Cerebellar nuclear complex (tissue), 1 donor: ENCODE measurements at places on chromosomes 3 and 15.

DNA sequence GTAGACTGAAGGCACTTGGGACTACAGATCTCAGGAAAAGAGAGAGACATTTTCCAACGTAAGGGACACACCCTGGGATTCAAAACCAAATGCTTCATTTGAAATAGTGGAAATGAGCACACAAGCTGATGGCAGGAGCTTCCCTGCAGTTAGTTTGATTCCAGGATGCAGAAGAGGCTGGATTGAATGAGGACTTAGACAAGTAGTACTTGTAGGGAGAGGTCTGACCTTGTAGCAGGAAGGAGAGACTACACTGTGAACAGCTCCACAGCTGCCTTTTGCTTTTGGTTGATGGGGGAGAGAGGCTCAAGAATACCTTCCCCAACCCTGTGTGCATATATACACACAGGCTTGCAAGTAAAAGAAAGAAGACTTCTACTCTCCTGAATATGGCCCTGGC is 51.5 kb downstream of the PDE8A start:
- DNase-seq, result no peak

- no peak for DNase-seq
Measured at GRCh38 chr3:192570821-192571791, 156.2 kb downstream of the FGF12 start.

GRCh38 chr3:126107957-126108675 is 24.2 kb upstream of the SLC41A3 start:
- DNase-seq, result no peak

DNA sequence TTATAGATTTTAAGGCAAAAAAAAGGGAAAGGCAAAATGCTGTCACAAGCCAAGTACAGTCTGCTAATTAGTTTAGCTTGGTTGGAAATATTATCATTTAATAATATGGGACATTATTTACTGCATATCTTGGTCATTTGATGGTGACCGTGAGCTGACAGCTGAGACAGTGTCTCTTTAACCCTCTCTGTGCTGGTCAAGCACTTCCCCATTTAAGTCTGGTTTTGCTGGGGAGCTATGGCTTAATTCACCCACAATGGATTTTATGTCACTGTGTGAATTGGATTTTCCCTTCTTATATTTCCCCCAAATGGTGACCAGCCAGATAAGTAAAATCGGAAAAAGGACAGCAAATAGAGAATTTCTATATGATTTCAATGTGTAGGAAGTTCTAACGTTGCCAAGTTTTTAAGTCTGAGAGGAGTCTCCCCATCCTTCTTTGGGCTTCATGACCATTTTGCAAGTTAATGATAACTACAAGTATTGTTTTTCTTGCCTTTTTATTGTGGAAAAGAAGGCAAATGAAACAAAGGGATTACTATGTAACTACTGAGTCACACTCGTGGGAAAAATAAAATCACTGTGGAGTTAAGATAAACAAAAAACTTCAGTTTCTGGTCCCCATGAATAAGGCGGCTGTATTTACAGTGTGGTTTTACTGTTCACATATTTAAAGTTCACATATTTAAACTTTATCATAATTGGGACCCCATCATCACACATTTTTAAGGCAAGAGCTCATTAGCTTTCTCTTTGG is 373.5 kb downstream of the NR2F2 start:
- no peak for DNase-seq

DNA sequence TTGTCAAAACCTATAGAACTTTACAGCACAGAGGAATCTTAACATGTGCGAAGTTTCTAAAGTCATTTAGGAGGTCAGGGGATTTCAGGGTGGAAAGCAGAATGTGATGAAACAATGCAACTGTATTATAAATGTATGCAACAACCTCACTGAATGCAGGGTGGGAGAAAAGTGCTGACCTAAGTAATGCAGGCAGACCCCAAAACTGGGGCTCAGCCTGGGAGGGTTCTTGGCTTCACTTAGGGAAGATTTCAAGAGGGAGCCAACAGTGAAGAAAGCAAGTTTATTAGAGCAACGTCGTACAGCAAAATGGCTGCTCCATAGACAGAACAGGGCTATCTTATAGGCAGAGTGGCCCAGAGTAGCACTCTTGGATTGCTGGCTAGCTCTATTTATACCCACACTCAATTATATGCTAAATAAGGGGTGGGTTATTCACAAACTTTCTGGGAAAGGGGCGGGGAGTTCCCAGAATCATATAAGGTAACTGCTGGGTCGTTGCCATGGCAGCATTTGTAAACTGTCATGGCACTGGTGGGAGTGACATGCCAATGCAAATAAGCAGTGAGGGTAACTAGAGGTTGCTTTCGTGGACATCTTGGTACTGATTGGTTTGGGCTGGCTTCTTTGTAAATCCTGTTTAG is 14.2 kb upstream of the CAND2 start:
- no peak for DNase-seq

DNA sequence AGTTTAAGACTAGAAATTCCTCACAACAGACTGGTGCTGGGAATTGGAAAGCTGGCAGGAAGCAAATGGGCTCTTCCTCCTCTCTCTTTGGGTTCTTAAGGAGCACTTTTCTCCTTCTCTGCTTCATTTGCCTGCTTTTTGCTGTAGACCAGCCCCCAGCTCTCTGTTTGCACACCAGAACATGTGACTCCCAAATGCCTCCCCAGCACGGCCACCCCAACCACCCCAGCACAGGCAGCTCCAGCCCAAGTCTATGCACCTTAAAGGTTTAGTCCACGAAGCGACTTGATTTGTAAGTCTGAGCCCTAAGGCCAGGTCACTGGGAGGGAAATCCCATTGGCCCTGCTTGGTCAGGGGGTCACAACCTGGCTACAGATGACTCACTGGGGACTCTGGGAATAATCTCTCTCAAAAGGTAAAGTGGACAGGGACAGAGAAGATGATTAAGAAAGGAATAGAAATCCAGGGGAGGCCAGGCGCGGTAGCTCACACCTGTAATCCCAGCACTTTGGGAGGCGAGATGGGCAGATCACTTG is 377.8 kb upstream of the PROK2 start:
- DNase-seq, result no peak

GRCh38 chr15:65211482-65211982 is 259 bp upstream of the CILP start:
- DNase-seq, result no peak

- DNase-seq, result no peak
Measured at GRCh38 chr3:24490151-24490550, 4.5 kb downstream of the THRB start.
